ENCODE measurements at places on chromosomes 1 and 21. TPM values are rescaled to one million over a fixed set of nuclear protein-coding genes. Genes with fewer than 3 reads are reported as not detected.

GRCh38 chr1:13667691-13668090 is 32.3 kb upstream of the PRDM2 start:
- DNase-seq, result no peak

DNA sequence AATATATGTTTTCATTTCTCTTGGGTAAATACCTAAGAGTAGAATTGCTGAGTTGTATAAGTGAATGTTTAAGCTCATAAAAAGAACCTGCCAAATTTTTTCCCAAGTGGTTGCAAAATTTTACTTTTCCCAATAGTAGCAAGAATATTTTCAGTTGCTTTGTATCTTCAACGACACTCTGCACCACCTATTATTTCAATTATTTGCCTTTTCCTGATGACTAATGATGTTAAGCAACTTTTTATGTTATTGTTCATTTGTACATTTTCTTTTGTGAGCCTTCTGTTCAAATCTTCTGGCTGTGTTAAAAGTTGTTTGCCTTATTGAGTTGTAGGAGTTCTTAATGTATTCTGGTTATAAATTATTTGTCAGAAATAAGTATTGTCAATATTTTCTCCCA is 299.1 kb upstream of the NRIP1 start:
- DNase-seq, result no peak

Gene ST6GALNAC3
- 1.7 TPM for total RNA-seq

Gene SEMA6C
- total RNA-seq, result 9.9 TPM

DNA sequence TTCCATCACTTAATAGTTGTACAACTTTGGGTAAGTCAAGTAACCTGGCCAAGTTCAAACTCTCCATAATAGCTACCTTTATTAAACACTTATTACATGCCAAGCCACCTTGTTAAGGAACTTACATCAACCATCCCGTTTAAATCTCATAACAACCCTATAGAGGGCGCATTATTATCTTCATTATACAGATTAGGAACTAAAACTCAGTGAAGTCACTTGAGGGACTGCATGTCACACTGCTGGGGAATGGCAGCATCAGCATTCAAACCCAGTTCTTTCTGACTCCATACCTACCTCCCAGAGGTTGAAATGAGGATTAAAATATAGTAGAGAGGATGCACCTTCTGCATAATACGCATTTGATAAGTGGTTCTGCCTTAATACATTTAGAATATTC is 47.1 kb upstream of the PLA2G2C start:
- DNase-seq, result no peak

All from T-cell (primary cell).